ENCODE measurements at places on chromosomes 3 and 15.

DNA sequence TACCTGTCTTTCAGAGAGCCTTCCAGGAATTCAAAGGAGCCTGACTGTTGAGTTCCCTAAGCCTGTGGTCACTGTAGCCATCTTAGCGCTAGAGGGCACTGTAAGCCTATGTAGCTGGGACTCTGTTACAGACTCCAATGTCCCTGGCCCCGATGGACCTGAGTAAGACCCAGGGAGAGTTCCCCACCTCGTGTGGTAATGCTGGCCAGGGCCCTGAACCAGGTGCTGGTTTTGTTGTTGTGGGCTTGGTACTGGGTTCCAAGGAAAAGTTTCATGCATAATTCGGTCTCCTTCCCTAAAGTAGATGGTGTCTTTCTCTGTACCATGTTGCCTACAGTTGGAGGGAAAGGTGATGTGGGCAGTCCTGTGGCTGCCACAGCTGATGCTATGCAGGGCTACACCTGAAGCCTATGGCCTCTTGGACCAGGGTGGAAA is 32.4 kb downstream of the CDAN1 start:
- peak; percentile 28 for DNase-seq

- DNase-seq, result no peak
Observed at GRCh38 chr3:4629095-4630007, 136.2 kb downstream of the ITPR1 start.

- DNase-seq, result no peak
Observed at GRCh38 chr15:42679285-42680141, 57.4 kb downstream of the CDAN1 start.

DNA sequence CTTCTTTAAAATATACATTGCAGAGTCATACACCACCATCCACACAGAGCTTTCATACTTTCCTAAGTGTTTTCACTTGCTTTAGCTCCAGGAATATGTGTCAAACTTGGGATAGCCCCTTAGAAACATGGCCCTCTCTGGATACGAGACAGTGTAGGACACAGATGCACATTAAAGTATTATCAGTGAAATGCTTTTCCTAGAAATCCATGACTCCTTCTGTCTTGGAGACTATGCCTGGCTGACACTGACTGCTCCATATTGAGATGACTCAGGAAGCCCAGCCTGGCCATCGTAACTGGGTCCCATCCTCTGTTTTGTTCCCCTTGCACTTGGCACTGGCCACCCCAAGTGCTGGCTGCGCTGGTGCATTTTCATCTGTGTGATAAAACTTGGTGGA is 204.8 kb downstream of the PDZRN3 start:
- DNase-seq, result no peak

DNA sequence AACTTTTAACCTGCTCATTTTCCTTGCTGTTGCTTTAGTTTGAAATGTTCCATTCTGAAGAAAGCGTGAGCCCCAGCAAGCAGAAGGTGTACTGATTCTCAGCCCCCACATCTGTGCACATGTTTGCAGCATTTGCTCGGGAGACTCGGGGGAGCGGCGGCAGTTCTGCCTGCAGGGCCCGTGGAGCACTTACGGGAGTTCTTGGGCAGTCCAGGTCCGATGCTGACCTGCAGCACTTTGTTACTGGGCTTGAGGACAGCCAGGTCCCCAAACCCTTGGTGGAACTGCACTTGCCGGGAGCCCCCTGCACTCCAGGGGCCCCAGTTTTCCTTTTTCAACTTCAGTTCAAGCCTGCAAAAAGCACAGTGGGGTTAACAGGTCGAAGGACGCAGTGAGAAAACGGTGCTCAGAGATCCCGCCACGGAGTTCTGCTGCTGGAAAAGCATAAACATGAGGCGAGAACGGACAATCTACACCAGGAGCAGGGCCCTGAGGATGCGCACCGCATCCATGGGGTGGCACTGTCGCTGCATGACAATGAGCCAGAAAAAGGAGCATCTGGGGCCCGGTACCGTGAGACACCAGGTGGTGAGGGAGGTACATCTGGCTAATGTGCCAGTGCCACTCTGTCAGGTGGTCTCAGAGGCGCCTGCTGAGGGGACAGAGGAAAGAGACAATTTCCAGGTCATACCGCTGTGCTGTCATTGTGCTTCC is 45.6 kb upstream of the LDHAL6B start:
- DNase-seq, result no peak

- no peak for DNase-seq
Observed at GRCh38 chr3:102237838-102238237, 197.0 kb upstream of the ZPLD1 start.

DNA sequence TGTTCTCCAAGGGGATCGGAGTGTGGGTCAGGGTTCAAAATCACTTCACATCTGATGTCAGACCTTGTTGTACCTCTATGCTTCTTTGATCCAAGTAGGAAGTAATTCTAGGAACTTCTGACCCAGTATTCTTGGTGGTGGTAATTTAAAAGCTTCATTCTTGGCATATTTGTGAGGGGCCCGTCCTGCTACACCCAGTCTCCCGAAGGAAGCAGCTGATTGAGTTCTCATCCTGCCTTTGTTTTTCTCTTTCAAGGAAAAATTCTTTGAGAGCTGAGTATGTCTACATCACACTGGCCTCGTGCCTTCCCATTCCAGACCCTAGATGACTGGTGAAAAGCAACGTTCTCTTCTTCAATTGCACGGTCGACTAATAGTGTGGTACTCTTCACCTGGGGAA is 234.4 kb upstream of the TPRG1 start:
- no peak for DNase-seq

GRCh38 chr3:50609071-50609762 is 2.4 kb downstream of the CISH start:
- no peak for DNase-seq

All from GM04504 (cell line).